ENCODE measurements at places on chromosomes 4 and X.

DNA sequence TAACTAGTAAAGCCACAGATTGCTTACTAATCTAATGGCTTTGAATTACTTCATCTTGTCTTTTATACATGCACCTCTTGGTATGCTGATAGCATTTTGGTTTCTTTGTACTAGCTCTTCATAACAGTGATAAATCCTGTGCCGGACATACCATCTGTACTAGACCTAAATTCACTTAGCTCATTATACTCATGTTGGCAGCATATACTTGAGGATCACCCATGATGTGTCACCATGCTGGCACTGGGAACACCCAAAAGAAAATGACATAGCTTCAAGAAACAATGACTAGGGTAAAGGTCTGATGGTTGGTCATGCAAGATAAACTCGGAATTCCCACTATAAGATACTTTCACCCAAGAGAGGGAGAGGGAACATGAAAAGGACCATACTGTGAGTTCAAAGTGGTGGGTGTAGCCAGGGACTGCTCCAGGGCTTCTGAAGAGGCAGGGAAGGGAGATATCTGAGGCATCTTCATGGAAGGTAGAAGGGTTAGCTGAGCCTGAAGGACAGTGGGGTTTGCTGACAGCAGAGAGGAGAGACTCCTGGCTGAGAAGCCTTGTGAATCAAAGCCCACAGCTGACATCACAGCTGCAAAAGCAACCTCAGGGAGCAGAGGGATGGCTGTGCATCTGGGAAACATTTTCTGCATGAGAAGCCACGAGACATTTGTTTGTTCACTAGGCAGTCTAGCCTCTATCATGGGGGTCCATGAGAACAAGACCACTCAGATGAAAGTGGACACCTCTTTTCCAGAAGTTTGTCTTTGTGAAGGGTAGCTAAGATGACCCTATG lies 314.2 kb downstream of the RAB28 start:
- no peak for DNase-seq

DNA sequence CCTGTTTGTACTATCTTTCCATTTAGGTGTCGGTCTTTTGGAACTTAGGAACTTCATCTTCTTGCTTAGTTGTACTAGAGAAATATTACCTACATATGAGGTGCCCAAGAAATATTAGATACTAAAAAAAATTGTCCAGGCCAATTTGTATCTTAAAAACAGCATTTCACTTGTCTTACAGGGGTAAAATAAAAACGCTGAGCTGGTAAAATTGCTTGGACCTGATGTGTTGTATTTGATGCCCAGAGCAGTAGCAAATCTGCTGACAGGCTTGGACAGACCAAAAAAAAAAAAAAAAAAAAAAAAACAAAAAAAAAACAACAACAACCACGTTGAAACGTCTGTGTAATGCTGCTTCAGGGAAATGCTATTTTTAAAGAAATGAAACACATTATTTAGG lies 150.4 kb upstream of the ARX start:
- no peak for DNase-seq

DNA sequence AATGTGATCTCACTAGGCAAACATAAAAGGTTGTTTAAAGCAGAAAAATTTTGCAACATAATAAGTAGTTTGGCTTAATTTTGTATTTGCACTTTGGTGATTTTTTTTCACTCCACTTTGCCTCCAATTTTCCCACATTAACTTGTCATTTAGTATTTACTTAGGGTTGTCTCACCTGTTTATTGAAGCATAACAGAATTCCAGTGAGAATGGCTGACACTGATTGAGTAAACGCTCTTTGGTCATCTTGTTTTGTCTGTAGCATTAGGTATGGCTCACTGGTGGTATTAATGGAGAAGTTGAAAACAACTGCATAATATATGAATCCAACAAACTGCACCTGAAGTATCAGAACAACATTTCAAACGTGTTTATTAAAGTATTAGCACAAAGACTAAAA lies 799.5 kb upstream of the ADGRL3 start:
- DNase-seq, result no peak

DNA sequence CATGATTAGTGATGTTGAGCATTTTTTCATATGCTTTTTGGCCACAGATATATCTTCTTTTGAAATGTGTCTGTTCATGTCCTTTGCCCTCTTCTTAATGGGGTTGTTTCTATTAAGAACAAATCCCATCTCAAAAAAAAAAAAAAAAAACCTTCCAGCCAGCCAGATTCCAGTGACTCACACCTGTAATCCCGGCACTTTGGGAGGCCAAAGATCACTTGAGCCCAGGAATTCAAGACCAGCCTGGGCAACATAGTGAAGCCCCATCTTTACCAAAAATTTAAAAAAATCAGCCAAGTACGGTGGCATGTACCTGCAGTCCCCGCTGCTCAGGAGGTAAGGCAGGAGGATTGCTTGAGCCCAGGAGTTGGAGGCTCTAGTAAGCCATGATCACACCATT lies 5.1 kb downstream of the RAB33B start:
- DNase-seq, result no peak

DNA sequence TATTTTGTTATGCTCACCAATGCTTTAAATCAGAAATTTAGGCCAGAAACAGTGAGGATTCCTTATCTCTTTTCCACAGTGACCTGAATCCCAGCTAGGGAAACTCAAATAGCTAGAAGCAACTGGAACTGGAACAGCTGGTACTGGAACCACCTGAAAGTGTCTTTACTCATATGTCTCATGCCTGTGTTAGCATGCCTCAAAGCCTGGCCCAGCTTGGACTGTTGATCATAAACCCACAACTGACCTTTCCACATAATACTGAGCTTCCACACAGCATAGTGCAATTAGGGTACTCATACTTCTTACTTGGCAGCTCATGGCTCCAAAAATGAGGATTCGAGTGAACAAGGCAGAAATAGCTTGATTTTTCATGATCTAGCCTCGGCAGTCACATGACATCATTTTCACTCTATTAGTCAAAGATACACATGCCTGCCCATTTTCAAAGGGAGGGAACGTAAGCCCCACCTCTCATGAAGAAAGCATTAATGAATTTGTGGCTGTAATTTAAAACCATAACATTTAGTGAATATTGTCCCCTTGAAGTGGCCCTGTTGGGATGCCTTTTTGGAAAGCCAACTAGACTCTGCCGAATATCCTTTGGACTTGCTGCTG lies 80.8 kb upstream of the ACSL1 start:
- no peak for DNase-seq

DNA sequence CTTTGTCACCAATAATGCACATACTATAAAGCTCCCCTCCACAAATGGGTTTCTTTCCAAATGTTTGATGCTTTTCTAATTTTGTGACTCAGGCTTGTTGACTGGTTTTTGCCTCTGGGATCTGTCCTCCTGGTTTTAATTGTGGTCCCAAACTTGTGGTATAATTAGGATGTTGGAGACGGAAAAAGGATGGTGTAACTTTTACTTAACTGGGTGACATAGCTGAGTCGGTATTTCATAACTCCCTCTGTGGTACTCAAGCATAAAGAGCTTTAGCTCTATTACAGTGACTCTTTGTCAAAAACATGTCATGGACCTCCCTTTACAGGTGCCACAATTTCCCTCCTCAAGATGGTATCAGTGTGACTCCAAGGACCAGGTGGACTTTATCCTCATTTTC lies 119.7 kb upstream of the RBPJ start:
- DNase-seq, result no peak

GRCh38 chr4:22003878-22004277 lies 55.3 kb upstream of the KCNIP4 start:
- DNase-seq, result no peak

- DNase-seq, result no peak
These were observed 289.3 kb downstream of the BCOR start for GRCh38 chrX:39808471-39808917.

GRCh38 chrX:19743386-19743785 lies 144.0 kb downstream of the SH3KBP1 start:
- DNase-seq, result no peak

- no peak for DNase-seq
These were observed 47.7 kb downstream of the DDX60L start for GRCh38 chr4:168432419-168433146.

- DNase-seq, result no peak
These were observed 22.5 kb upstream of the RPA4 start for GRCh38 chrX:96861218-96861617.

DNA sequence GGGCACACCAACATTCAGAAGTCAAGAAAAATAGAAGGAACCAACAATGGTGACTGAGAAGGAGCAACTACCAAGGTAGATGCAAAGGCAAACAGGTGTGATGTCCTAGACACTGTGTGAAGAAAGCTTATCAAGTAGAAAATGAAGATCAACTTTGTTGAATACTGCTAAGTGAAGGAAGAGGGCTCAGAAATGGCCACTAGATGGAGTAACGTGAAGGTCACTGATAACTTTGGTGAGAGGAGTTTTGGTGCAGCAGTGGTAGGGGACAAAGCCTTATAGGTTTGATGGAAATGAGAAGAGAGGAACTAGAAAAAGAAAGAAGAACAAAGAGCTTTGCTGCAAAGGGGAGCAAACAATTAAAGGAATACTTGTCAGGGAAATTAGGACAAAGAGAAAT lies 23.5 kb downstream of the OTC start:
- no peak for DNase-seq
